ENCODE measurements at places on chromosomes 11 and 22. TPM values are rescaled to one million over a fixed set of nuclear protein-coding genes. Genes with fewer than 3 reads are reported as not detected.

Gene PRG3
- polyA plus RNA-seq, result not detected

Gene NLRP14
- not detected for polyA plus RNA-seq

Gene MPEG1
- polyA plus RNA-seq, result not detected

Gene LRRN4CL
- not detected for polyA plus RNA-seq

Gene TRIM48
- not detected for polyA plus RNA-seq

Gene CARD16
- 341 TPM for polyA plus RNA-seq

Gene CARD10
- polyA plus RNA-seq, result not detected

Gene IFITM10
- not detected for polyA plus RNA-seq

Gene TRPC6
- not detected for polyA plus RNA-seq

Gene NXPE1
- polyA plus RNA-seq, result not detected

Gene SPTY2D1
- 13.0 TPM for polyA plus RNA-seq

Gene APIP
- polyA plus RNA-seq, result 24.5 TPM

Gene OTOG
- polyA plus RNA-seq, result not detected

Gene MAJIN
- 0.46 TPM for polyA plus RNA-seq

Gene CD248
- polyA plus RNA-seq, result 0.10 TPM

Gene RAG1
- polyA plus RNA-seq, result 2.3 TPM

Gene PDE3B
- polyA plus RNA-seq, result 36.5 TPM

Gene SF1
- 100 TPM for polyA plus RNA-seq

Gene RAB39A
- polyA plus RNA-seq, result not detected

Gene FBXO3
- 55.5 TPM for polyA plus RNA-seq

Gene RCN1
- polyA plus RNA-seq, result 5.5 TPM

Gene KCNE3
- 0.14 TPM for polyA plus RNA-seq

Gene TSPAN32
- polyA plus RNA-seq, result 60.7 TPM

Data from CD4-positive, CD25-positive, alpha-beta regulatory T cell (primary cell).